NCI-H1694 treated with DMSO at 0.1 percent for 48 hours (cell line): ENCODE measurements at places on chromosomes 16 and 17.

DNA sequence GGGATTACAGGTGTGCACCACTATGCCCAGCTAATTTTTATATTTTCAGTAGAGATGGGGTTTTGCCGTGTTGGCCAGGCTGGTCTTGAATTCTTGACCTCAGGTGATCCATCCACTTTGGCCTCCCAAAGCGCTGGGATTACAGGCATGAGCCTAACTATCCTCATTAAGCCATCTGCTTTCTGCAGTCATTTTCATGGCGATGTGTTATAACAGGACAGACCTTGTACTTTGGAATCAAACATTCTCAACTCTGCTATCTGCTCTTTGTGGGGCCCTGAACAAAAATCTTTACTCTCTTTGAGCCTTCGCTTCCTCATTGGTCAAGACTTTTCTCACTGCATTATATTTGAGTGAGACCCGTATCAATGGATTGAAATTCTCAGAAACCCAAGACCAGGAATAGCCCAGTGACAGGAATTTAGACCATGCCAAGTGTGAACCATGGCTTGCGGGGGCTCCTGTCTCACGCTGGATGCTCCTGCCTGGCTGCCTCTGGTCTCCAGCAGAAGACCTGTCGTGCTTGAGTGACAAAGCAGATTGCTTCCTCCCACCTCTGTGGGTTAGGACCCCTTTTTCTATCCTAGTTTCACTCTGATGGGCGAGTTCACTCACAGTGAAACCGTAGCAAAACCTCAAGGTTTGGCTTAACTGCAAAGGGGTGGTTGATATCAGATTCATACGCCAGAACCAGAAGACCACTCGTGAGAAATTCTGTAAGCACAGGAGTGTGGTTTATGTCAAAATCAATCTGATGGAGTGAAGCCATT, 519.1 kb downstream of the MAF start:
- DNase-seq, result no peak

GRCh38 chr17:45397796-45398195, 34.9 kb downstream of the ARHGAP27 start:
- no peak for DNase-seq

DNA sequence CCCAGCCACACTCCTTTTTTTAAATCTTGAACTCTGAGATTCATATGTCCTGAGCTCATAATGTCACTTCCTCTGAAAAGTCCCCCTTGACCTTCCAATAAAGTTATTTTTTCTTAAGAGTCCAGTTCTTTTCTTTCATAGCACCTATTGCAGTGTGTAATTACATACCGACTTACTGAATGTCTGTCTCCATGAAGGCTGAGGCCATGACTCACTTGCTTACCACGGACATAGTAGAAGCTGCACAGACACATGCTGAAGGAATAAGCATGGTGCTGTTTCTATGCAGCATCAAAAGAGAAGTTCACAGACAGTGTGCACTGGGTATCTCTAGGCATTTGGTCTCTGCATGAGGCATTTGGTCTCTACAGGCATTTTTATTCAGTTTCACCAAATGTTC, 77.2 kb downstream of the C17orf67 start:
- DNase-seq, result no peak

DNA sequence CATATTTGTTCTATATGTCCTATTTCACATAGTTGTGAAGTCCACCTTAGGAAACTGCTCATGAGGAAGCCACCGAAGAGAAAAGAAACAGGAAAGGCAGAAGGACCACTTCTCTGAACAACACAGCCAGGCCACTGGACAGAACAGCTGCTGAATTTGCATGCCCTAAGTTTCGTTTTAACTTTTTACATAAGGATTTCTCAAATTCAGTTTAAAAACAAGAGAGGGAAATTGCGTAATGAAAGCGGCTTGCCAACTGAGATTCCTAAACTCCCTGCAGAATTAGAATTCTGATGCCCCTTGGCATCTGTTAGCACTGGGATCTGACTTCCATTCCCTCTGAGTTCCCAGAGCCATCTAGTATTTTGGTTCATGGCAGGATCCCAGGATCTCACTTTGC, 5.0 kb upstream of the CCL8 start:
- DNase-seq, result no peak

- DNase-seq, result no peak
Observed at GRCh38 chr16:82070656-82071369, 35.8 kb downstream of the HSD17B2 start.
